ENCODE measurements at places on chromosomes 11 and 22.
A peak's percentile ranks its signal among the peaks of the same experiment; 100 is the strongest.

DNA sequence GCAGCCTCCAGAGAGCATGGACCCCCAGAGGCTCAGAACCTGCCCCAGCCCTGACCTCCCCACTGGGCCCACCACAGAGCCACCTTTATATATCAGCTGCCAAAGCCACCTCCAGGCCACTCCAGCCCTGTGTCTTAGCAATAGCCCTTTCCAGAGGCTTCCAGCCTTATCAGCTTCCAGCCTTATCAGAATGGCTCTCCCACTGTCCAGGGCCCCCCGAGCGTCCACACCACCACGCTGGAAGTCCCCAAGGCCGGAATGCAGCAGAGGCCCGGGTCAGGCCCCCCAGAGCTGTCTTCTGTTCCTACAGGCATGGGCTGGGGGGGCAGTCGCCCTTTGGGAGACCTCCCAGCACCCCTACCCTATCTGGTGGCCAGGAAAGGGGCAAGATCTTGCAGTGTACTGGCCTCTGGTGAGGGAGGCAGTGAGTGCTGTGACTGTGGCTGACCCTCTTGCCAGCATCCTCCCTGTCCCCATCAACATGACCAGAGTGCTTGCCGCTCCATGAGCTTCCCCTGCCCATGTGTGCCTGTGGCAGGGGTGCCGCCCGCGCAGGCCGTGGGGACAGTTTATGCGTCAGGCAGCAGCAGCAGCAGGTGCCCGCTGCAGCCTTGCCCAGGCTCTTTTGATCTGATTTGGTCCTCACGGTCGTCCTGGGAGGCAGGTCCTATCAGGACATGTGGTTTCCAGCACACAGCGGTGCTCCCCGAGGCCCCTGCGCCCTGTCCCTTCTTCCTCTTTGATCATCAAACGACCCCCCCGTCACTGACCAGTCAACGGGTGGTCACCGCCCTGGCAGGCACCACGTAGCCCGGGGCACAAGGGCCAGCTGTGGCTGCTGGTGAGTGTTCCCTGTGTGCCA is 15.9 kb downstream of the OSBPL5 start:
- no peaks in the 10 kb centered on the region for H3K36me3 ChIP-seq
- H3K4me3 ChIP-seq: no peak overlapping the region
- no peaks in the 10 kb centered on the region for H3K27me3 ChIP-seq
- DNase-seq: no peak
- H3K27ac ChIP-seq: no peak overlapping the region

DNA sequence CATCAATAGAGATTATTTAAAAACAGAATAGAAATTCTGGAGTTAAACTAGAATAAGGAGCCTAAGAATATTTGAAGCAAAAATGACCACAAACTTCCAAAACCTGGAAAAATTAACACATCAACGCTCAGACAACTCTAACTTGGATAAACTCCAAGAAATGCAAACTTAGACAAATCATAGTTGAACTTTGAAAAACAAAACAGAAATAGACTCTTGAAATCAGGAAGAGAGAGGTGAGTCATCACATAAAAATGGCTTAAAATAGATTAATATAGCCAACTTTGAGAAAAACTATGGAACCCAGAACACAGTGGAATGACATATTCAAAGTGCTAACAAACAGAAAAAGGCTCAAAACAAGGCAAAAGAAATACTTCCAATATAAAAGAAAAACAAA is 974.2 kb downstream of the JRKL start:
- no peaks in the 10 kb centered on the region for H3K27me3 ChIP-seq
- no peaks in the 10 kb centered on the region for H3K4me1 ChIP-seq
- H3K36me3 ChIP-seq: no peaks in the 10 kb centered on the region
- no peak overlapping the region for H3K27ac ChIP-seq
- H3K4me3 ChIP-seq: no peak overlapping the region

DNA sequence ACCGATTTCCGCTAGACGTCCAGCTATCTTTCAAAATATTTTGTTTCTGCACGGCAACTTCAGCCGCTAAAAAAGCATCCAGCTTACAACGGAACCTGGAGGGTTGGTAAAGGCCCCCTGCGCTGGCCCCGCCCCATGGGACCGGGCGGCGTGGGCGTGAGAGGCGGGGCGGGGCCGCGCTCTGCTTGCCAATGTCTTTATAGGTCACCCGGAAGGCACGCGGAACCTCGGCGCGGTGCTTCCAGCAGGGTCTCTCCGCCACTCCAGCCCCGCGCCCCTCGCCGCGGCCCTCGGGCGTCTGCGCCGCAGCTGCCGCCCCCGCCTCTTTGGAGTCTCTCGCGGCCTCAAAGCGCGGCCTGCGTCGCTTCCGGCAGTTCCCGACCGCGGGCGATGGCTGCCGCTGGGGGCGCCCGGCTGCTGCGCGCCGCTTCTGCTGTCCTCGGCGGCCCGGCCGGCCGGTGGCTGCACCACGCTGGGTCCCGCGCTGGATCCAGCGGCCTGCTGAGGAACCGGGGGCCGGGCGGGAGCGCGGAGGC is at the start of gene FDX1:
TSS of gene FDX1 (plus strand) at position 218 of the 536 bp plus-strand sequence. CDS start at position 391, 173 bp downstream.
- no peaks in the 10 kb centered on the region for H3K36me3 ChIP-seq
- peak; percentile 69 for DNase-seq
- H3K27me3 ChIP-seq: no peaks in the 10 kb centered on the region
- H3K27ac ChIP-seq: peak within 1 kb of the TSS; percentile 93

- DNase-seq: no peak
These were observed 48.4 kb downstream of the COMMD9 start for GRCh38 chr11:36240801-36241200.

DNA sequence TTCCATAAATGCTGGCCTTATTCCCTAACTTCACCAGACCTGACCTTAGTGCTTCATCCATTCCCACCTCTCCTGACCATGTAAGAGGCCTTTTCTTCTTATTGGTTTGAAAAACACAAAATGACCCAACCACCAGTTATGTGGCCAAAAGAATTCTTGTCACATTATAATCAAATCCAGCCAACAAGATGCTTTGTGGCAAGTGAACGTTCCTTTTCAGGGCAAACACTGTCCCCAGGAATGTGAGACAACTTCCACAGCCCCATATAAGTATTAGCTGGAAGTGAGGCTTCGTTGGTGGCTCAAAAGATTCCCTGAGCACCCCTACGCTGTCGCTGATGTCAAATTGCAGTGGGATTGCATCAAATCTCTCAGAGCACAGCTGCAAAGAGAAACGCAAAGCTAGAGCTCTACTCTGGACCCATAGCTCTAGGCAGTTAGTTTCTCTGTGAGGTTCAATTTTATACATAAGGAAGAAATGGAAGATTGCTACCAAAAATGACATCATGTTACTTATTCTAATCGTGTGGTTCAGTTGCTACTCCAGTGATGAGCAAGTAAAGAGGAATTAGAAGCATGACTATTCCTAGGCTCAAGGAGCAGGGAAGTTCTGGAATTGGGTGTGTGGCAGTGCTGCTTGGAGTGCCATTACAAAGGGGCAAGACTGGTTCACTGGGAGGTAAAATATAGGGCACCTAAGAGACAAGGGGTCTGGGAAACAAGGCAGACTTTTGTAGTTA is 26.1 kb downstream of the GLYATL1 start:
- H3K27me3 ChIP-seq: no peaks in the 10 kb centered on the region
- no peaks in the 10 kb centered on the region for H3K36me3 ChIP-seq
- H3K27ac ChIP-seq: peak overlapping the region; percentile 19
- H3K4me3 ChIP-seq: no peak overlapping the region
- H3K4me1 ChIP-seq: no peaks in the 10 kb centered on the region
- DNase-seq: no peak

DNA sequence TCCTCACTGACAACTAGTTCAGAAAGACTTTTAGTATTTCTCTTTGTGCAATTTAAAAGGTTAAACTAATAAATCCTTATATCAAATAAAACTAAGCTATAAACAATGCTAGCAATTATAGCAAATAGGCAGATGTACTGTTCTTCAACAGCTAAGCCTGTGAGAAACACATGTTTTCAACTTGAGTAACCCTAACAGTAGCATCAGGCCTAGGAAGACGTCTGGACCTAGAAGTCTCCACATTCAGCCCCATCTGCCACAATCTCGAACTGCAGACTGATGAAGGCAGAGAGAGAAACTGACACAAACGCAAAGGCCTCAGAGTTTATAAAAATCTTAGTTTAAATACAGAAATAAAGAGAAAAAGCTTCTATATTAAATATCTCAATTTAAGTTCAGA is 2.5 kb downstream of the ST13 start:
- no peak for DNase-seq
- H3K4me3 ChIP-seq: peak overlapping the region; percentile 94
- H3K27ac ChIP-seq: no peak overlapping the region
- no peaks in the 10 kb centered on the region for H3K27me3 ChIP-seq
- no peaks in the 10 kb centered on the region for H3K4me1 ChIP-seq
- H3K36me3 ChIP-seq: no peaks in the 10 kb centered on the region

DNA sequence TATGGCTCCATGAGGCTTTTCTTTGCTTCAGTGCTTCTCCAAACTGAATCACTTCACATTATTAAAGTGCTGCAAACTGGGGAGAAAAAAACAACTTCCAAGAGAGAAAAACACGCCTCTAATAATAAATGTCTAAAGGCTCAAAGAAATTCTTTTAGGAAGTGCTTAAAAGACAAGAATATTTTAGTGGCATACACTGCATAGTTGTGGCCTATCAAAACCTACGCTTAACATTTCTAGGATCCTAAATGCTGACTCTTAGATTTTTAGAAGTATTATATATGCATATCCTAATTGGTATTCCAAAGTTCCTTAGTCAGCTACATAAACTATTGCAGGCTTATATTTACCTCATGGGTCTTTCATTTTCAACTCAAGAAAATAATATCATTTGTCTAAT is 879.0 kb upstream of the CCDC90B start:
- H3K27me3 ChIP-seq: no peaks in the 10 kb centered on the region
- no peak for DNase-seq
- no peaks in the 10 kb centered on the region for H3K36me3 ChIP-seq
- H3K4me1 ChIP-seq: no peaks in the 10 kb centered on the region
- H3K27ac ChIP-seq: no peak overlapping the region

GRCh38 chr22:46936378-46936903 is 174.0 kb downstream of the TBC1D22A start:
- H3K36me3 ChIP-seq: no peaks in the 10 kb centered on the region
- no peaks in the 10 kb centered on the region for H3K27me3 ChIP-seq
- H3K4me1 ChIP-seq: no peaks in the 10 kb centered on the region
- DNase-seq: no peak
- H3K4me3 ChIP-seq: no peak overlapping the region

GRCh38 chr22:48199667-48200066 is 1437.2 kb downstream of the TBC1D22A start:
- DNase-seq: no peak
- H3K4me1 ChIP-seq: no peaks in the 10 kb centered on the region
- no peak overlapping the region for H3K4me3 ChIP-seq
- no peaks in the 10 kb centered on the region for H3K36me3 ChIP-seq
- no peak overlapping the region for H3K27ac ChIP-seq

GRCh38 chr11:101867951-101868350 is 46.9 kb upstream of the CEP126 start:
- H3K4me1 ChIP-seq: no peaks in the 10 kb centered on the region
- no peak overlapping the region for H3K4me3 ChIP-seq
- no peaks in the 10 kb centered on the region for H3K27me3 ChIP-seq

DNA sequence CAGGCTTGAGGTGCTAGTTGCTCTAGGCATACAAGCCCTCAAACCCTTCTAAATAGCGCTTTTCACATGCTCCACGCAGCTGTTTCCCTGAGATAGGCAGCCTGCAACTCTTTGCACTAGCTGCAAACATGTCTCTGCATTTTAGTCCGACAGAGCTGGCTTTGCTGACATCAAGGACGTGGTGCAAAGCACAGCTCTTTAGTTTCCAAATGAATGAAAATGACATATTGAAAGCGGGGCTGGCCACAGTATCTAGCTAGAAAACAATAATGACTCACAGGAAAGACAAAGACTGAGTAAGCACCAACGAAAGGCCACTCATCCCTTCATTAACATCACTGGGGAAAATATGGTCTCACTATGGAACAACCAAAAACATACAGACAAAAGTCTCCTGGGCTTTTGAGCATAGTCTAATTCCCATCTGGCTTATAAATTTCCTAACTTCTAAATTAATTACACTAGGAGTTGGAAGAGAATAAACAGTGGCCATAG is 15.3 kb upstream of the ZC3H12C start:
- no peaks in the 10 kb centered on the region for H3K36me3 ChIP-seq
- no peak overlapping the region for H3K4me3 ChIP-seq
- no peak overlapping the region for H3K27ac ChIP-seq
- no peaks in the 10 kb centered on the region for H3K4me1 ChIP-seq
- no peaks in the 10 kb centered on the region for H3K27me3 ChIP-seq
- DNase-seq: no peak

DNA sequence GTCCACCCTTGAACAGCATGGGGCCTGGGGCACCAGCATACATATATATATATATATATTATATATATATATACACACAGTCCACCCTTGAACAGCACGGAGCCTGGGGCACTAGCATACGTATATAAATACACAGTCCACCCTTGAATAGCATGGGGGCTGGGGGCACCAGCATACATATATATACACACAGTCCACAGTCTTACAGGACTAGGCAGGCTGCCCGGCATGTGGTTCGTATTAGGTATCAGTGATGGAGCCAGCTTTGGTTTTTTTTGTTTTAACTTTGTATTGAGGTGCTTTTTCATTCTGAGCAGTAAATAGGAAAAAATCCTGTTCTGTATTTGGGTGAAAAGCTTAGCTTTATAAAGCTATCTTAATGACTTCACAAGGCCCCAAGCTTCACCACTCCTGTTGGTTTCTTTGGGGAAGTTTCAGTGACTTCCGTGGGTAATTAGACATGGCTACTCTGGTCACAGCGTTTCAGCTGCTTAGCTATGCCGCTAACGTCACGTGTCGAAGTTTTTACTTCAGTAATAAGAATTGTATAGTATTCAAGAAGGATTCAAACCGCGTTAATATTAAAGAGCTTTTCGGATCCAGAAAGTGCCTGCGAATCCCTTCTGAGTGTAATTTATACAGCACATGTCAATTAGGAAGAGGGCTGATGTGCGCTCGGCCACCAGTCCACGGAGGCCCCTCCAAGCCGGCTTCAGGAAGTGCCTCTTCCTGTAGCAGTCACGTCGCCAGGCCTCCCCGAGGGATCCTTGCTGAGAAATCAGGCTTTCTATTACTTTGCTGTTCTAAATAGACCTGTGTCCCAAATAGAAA is 179.7 kb downstream of the TBC1D22A start:
- H3K4me1 ChIP-seq: no peaks in the 10 kb centered on the region
- no peaks in the 10 kb centered on the region for H3K27me3 ChIP-seq
- no peak for DNase-seq
- peak overlapping the region; percentile 18 for H3K4me3 ChIP-seq
- H3K27ac ChIP-seq: peak overlapping the region; percentile 14

DNA sequence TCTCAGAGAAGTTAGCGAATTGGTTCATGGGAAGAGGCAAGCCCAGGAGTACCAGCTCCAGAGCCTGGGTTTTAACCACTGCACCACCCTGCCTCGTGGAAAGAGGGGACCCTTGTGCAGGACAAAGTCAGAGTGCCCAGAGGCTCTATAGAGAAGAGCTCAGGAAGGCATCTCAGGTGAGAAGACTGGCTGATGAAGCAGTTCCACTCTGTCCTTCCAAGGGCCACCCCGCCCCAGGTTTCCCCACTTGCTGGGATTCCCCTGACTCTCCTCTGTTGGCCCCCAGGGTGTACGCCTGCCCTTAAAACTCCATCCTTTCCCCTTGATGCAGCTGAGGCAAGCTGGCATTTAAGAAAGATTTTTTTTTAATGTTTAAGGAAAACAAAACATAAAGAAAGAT is 265.8 kb downstream of the BUD13 start:
- DNase-seq: no peak
- no peaks in the 10 kb centered on the region for H3K4me1 ChIP-seq
- H3K27ac ChIP-seq: no peak overlapping the region
- peaks cover 33% of the 10 kb centered on the region for H3K27me3 ChIP-seq
